ENCODE measurements at places on chromosomes 6 and 20.

- DNase-seq = no peak
Observed at GRCh38 chr6:13427801-13428582, 59.4 kb downstream of the GFOD1 start.

DNA sequence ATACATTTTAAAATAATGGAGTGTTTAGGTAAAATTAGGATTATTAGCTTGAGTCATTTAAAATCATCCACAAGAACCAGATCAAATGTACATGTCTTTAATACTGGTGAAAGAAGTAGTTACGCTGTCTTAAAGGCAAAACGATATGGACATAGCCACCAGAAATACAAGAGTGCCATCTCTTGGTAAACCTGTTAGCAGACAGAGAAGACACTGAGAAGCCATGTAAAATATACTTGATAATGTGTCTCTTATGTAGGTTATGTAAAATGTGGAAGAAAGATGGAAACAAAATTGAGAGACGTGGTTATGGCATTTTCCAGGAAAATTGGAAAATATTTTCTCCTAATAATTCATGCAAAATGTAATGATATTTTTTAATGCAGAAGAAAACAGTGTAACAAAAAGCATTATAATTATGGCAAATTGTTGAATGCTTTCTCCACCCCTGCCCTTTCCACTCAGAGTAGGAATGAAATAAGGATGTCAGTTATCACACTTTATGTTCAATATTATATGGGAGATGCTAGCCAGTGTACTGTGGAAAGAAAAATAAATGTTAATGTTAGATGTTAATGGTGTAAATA is 12.2 kb upstream of the SLC17A2 start:
- no peak for DNase-seq

DNA sequence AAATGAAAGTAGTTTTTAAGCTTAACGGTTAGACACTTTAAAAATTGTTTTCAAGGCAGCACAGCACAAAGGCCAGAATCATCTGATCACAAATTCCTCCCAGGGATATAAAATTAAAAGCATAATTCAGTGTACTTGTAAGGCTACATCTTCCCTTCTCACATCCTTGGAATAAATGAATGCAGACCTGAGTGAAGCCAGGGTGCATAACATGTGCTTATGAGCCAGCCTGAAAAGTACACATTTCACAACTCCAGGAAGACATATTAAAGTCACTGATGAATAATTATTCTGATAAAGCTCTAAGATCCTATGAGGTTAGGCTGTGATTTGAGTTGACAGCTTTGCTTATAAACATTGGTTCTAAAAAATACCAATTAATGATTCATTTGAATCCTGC is 163.6 kb downstream of the BTBD9 start:
- no peak for DNase-seq

DNA sequence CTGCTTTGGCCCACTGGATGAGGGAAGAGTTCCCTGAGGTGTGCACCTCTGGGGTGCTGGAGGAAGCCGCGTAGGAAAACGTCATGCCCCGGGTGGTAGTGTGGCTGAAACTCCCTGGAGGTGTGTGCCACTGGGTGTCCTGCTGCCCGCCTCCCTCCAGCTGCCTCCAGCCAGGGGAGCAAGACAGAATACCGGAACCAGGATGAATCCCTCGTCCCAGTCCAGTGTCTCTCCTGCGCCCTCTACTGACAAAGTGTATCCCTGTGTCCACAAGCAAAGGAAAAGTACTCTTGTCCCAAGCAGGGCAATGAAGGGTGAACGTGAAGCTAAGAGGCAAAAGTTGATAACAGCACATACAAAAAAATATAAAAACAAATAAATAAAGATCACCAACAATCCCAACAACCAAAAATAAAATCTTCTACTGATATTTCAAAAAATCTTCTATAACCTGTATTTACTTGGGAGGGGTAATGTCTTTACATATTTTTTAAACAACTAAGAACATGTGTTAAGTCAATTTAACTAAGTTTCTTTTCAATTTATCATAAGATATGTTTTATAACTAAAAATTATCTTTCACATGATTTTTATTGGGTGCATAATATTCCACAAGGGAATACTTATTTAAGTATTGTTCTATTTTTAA is 437.6 kb downstream of the MAFB start:
- DNase-seq = no peak

DNA sequence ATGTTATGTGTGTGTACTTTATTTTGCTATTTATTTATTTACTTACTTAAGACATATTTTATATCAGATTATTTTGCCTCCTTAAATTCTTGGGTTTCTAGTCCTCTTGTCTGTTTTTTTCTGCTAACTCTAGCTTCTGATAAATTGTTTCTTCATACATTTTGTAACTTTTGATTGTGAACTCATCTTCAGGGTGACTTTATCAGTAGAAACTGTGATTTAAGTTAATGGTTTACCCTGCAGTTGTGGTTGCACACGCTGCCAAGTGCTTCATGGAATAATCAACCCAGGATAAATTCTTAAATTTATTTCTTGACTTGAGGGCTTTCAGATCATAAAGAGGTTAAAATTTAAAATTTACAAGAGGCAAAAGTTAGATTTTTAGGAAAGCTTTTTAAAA is 173.3 kb downstream of the CENPW start:
- DNase-seq = no peak

DNA sequence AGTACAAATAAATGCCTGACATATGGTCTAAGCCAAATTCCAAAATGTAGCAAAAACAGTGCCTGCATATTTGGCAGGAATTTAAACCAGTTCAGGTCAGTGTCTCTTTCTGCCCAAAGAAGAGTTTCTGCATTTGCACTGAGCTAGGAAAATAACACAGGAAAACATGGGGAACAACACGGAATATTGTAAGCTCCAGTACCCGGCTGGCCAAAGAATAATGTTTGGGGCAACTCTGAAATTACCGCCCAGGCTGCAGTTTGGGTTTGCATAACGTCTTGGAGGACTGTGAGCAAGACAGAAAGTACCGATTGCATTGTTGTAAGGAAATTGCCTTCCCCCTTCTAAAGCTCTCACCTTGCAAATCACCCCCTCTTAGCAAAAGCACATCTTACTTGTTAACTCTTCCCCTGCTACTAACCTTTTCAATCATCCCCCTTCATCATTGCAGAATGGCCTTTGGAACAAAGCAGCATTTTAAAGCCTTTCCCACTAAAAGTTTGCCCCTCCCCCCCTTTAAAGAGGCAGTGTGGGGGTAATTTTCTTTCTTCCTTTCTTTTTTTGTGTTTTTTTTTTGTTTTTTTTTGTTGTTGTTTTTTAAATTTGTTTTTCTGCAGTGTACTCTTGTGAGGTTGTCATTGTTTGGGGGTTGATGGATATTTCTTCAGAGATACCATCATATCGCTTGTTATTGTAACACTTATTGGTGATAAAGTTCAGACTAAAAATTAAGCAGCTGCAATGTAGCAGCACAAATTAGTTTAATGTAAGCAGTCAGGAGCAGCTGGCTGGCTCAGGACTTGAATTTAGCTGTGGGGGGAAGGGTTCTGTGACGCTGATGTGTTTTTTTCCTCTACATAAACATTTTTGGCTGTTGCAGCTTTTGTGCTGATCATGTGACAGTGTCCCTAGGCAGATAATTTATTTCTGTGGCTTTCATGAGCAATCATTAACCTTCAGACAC is 100.0 kb upstream of the CITED2 start:
- peak; percentile 66 for DNase-seq

GRCh38 chr6:91751526-91751925 is 1164.7 kb upstream of the MAP3K7 start:
- no peak for DNase-seq

- DNase-seq = no peak
Observed at GRCh38 chr6:33298773-33299236, at the start of gene RGL2. TSS of gene RGL2 (minus strand) at chr6:33298942. CDS start at chr6:33298610, 332 bp downstream.

DNA sequence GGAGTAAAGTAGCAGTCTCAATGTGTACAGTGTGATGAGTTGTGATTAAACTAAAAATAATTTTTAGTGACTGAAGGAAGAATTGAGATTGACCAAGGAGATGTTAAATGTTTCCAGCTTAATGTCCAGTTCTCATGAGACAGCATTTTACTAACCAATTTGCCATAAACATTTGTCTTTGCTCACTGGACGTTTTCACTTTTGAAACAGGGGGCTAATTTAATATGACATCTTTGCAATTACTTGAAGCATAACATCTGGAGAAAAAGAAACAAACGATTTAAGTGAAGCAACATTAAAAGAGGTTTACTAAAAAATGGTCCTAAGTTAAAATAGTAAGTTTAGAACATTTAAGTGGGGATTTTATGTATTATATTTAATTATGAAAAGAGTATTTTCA is 443.8 kb downstream of the BCKDHB start:
- DNase-seq = no peak

DNA sequence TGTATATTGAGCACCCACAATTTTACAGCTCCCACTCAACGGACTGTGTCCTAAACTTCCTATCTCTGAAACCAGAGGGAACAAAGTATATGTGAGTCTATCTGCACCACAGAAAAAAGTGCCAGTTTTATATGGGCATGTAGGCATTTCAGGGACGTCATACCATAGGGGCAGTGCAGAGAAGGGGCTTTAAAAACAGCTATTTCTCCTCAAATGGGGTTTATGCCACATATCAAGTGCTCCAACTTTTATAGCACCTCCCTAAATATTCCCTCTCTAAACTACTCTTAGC is 28.9 kb upstream of the ASF1A start:
- no peak for DNase-seq

DNA sequence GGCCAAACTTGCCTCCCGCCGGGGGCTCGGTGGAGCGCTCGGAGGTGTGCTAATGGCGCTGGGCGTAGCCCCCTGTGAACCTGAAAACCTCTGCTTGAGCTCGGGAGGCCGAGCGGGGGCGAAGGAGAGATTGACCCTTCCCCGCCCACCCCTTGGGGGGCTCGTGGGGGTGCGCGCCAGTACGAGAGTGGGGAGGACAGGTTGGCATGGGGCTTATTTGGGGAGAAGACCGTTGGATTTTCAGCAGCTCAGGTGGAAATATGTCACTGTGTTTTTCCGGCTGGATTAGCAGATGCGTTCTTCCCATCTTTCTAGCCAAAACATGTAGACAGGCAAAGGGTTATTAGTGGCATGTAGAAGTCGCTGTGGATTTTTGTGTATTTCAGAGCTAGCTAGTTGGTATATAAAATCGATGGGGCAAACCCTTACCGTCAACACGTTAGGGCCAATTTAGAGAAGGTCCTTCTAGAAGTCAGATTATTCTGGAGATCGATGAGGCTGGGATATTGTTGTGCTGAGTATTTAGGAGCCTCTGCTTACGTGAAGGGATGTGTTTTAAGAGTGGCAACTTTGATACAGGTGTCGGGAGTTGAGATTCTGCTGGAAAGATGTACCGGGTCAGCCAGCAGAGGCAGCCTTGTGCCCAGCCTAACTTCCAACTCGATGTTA is 525 bp downstream of the NCOA7 start:
- DNase-seq = no peak

GRCh38 chr6:31152781-31153180 is 4.8 kb downstream of the CCHCR1 start:
- DNase-seq = no peak

DNA sequence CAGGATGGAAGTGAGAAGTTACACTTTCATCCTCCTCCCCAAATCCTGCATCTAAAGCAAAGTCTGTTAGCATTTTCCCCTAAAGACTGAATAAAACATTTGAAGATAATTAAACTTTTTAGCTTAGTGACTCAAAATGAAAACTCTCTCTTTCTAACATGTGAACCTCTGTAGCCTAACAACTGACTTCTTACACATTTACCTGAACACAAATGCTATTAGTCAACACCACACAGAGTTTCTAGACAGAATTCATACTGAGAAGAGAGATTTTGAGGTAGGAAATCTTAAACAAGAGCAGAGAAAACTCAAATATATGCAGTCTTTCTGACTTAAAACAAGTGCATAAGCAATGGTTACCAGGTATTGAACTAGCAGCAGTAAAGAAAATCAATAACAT is 149.9 kb upstream of the SMLR1 start:
- DNase-seq = no peak

DNA sequence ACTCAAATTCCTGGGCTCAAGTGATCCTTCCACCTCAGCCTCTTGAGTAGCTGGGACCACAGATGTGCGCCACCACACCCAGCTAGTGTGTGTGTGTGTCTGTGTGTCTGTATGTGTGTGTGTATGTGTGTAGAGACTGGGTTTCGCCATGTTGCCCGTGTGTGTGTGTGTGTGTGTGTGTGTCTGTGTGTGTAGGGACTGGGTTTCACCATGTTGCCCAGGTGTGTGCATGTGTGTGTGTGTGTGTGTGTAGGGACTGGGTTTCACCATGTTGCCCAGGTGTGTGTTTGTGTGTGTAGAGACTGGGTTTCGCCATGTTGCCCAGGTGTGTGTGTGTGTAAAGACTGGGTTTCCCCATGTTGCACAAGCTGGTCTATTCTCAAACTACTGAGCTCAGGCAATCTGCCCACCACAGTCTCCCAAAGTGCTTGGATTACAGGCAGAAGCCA is 28.3 kb downstream of the CDK5RAP1 start:
- DNase-seq = no peak

DNA sequence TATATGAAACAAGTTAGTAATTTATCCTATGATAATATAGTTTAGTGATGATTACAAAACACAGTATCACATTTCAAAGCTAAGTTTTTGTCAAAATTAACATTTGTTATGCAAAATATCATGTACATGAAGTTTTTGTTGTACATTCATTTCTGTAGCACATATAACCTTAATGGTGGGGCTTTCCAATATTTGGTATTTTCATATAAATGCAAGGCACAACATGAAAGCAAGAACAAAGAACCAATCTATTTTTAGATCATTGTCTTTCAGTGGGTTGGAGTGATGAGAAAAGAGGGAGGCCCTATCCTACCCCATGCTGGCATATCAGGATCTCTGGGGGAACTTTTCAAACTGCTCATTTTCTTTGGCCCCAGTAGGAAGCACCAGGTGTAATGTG is 53.4 kb downstream of the FAM83B start:
- no peak for DNase-seq

DNA sequence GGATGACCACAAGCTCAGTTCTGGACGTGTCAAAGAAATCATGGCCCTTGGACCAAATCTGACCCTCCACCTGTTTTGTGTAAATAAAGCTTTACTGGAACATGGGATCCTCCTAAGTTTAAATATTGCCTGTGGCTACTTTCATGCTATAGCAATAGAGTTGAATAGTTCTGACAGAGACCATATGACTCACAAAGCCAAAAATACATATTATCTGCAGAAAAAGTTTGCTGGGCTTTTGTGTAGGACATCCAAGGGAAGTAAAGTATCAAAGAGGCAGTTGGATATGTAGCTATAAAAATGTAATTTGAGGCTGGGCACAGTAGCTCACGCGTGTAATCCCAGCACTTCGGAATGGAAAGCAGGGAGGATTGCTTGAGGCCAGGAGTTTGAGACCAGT is 78.9 kb downstream of the TOX2 start:
- DNase-seq = no peak

GRCh38 chr6:27296106-27296783 is 15.8 kb downstream of the POM121L2 start:
- DNase-seq = no peak
